ENCODE measurements at places on chromosomes 1 and 21.
A peak's percentile ranks its signal among the peaks of the same experiment; 100 is the strongest.

- DNase-seq, result no peak
Observed at GRCh38 chr1:56505792-56506743, 73.3 kb downstream of the PLPP3 start.

DNA sequence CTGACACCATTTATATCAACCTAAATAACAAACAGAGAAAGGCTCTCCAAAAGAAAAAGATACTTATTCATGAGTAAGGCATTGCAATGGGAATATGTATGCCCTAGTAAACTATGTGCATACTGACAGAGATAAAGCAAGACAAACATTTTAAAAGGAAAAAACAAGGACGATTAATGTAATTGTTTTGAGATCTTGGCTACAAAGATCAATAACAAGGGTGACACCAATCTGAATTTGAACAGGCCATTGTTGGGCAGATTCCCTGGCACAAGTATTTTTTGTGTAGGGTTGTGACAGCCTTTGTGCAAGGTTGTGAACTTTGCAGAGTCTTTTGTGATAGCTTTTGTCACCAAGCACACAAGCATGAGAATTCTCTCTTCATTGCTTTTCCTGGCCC lies 85.3 kb downstream of the EDEM3 start:
- no peak for DNase-seq

GRCh38 chr1:233505130-233505529 lies 108.8 kb upstream of the KCNK1 start:
- DNase-seq, result no peak

DNA sequence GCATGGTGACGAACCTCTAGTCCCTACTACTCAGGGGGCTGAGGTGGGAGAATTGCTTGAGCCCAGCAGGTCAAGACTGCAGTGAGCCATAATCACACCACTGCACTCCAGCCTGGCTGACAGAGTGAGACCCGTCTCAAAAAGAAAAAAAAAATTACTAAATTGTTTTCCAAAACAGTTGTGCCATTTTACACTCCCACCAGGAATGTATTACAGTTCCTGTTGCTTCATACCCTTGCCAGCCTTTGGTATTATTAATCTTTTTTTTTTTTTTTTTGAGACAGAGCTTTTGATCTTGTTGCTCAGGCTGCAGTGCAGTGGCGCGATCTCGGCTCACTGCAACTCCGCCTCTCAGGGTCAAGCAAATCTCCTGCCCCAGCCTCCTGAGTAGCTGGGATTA lies 55.9 kb downstream of the RPS6KA1 start:
- peak; percentile 6 for DNase-seq

- DNase-seq, result no peak
Observed at GRCh38 chr1:170619241-170620028, 44.5 kb upstream of the PRRX1 start.

DNA sequence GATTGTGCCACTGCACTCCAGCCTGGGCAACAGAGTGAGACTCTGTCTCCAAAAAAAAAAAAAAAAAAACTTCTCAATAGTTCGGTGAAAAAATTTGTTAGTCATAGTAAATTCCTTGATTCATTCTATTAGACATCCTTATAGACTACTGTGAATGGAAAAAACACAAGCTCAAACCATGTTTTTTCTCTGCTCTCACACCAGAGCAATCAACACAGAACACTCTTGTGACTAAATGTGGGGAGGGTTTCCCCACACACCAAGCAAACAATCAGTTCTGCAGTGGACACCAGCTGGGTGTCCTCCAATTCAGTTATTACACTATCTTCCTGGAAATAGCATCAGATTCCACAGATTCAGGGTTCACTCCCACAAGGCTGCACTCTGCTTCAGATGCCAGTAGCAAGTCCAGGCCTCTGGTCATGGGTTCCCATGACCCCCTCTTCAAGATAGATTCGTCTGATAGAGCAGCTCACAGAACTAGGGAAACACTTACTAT lies 69.1 kb upstream of the TEKT2 start:
- no peak for DNase-seq

DNA sequence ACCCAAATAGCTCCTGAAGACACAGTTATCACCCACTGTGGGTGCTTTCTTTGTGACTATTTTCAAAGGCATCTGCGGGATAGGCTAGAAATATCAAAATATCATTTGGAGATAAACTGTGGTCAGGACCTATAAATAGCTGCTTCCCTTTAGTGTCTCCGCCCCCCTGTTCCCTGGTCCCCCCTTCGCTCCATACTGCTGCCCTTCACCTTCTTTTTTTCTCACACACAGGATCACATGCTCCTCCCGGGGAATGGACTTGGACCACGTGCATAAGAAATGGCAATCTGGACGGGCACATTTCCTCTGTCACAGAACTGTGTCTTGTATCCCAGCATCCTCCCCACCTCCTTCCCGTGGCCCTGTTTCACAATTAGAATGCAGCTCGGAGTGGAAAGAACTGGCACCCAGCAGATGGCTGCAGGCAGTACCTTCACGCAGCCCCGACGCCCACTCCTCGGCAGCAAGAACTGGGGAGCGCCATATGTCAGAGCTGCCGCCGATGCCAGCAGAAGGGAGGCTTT lies 68.8 kb upstream of the SSX2IP start:
- no peak for DNase-seq

GRCh38 chr1:151294742-151295462 lies 12.8 kb downstream of the ZNF687 start:
- DNase-seq, result no peak

DNA sequence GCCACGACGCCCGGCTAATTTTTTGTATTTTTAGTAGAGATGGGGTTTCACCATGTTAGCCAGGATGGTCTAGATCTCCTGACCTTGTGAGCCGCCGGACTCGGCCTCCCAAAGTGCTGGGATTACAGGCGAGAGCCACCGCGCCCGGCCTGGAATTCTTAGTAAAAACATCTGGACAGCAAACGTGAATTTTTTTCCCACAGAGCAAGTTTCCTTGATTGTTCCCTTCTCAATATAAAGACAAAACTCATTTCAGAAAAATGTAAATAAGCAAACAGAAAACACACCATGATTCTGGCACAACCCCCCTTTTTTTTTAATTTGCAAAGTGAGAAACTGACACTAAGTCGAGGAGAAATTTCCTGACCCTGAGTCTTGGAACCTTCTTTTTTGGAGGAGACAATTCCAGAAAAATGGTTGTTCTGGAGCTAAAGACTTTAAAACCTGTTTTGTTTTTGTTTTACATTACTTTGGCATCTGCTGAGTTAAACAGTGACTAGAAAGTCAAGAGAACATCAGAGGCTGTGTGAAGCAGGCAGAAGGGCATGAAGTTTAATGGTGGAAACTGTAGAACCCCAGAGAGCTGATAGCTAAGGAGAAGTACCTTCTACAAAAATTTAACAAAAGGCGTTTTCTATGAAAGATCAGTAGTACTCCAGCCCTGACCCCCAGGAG lies 10.3 kb upstream of the HMGCS2 start:
- no peak for DNase-seq

DNA sequence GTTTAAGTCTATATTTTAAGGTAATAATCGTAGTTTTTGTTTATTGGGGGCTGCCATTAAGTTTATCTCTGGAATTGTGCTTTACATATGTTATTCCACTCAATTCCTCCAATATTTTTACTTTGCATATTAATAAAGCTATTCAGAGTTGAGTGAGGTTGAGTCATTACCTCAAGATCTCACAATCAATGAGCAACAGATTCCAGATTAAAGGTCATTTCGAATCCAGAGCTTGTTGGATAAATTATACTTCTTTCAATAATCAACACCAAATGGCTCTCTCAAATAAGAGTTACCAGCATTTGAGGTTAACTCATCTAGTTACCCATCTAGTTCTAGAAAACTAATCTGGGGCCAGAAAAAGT lies 16.7 kb downstream of the RGS4 start:
- DNase-seq, result no peak

DNA sequence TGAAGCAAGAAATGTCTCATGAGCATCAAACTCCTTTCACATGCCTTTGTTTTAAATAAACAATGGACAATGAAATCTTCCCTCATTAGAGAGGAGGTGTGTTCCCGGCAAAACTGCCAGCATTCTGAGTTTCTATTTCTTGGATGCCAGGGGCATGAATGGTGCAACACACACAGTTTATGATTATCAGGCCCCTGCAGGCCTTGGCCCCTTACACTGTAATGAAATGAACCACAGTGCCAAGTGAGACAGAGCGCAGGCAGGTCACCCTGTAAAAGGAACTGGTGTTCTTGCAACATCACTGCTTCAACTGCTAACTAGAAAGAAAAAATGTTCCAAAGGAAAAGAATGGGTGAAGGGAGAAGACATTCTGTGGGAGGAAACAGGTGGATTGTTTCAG lies 3.8 kb upstream of the PIGC start:
- DNase-seq, result no peak

GRCh38 chr1:62070384-62071011 lies 124.2 kb upstream of the L1TD1 start:
- DNase-seq, result no peak

DNA sequence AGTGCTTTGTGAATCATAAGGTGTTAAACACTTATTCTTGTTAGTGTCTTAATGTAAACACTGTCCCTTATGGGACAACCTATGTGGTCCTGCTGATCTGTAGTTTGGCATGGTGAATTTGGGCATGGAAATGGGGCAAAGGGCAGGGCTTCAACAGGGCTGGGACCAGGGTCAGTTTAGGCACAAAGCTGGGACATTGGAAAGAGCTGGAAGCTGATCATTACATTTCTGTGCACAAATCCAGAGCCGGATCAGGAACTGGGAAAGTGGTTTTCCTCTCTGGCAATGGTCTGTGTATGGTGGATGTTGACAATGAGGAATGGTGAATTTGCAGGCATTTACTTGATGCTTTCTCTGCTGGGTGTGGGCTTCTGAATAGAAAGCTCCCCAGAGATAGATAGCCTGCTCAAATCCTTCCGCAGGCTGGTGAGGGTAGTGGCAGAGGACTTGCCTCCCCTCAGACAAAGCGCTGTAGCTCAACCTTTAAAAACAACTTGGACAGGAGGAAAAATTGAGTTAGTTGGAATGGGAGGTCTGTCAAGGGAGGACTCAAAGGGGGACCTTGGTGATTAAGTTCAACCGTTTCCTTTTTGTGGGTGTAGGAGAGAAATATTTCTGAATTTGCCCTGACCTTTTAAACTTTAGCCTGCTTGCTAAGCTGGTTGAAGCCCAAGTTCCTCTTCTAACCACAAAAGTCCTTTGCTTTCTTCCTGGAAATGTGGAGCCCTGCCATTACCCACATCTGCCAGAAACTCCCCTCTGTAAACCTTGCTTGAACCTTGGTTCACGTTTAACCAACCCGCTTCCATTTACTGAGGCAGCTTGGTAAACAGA lies 35.3 kb downstream of the HLX start:
- DNase-seq, result no peak

GRCh38 chr1:26126321-26127084 lies 14.9 kb downstream of the PDIK1L start:
- DNase-seq, result peak; percentile 48

GRCh38 chr1:3064296-3064850 lies 4.6 kb upstream of the PRDM16 start:
- DNase-seq, result peak; percentile 25

DNA sequence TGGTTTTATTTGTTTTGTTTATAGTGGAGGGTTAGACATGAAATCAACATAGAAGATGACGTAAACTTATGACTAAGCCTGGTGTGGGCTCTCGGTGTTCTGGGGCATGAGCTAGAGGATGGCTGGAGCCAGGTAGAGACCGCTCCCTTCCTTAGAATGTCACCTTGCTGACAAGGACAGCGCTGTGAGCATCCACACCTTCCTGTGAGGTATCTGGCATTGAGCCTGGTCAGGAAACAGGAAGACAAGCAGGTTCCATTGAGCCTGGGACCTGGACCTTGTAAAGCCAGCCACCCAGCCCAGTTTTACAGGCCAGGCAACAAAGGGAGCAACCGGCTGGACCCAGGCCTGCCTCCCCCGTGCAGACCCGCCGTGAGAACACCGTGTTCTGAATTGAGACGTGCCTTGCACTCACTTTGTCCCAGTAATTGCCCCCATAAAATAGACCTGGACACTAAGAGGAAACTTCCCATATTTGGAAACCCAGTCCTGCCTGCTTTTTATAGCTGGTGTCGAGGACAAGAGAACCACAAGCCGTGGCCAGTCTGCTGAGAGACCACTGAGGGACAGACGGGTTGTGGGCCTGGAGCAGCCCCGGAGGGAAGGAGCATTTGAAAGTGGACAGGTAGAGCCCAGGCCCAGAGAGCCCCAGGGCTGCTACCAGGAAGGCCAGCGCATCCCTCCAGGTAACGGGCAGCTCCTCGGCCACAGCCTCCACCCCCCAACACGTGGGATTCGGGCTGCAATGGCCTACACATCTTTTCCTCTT lies 78.0 kb downstream of the PDE9A start:
- DNase-seq, result peak; percentile 67

- DNase-seq, result no peak
Observed at GRCh38 chr1:232689711-232690110, 59.8 kb upstream of the SIPA1L2 start.

GRCh38 chr1:214316593-214316992 lies 35.6 kb downstream of the SMYD2 start:
- no peak for DNase-seq

GRCh38 chr1:89312572-89312971 lies 39.9 kb upstream of the GBP5 start:
- no peak for DNase-seq

- DNase-seq, result no peak
Observed at GRCh38 chr1:47876587-47876963, 120.6 kb downstream of the TRABD2B start.

GRCh38 chr1:183580281-183580682 lies 10.0 kb downstream of the NCF2 start:
- DNase-seq, result no peak

DNA sequence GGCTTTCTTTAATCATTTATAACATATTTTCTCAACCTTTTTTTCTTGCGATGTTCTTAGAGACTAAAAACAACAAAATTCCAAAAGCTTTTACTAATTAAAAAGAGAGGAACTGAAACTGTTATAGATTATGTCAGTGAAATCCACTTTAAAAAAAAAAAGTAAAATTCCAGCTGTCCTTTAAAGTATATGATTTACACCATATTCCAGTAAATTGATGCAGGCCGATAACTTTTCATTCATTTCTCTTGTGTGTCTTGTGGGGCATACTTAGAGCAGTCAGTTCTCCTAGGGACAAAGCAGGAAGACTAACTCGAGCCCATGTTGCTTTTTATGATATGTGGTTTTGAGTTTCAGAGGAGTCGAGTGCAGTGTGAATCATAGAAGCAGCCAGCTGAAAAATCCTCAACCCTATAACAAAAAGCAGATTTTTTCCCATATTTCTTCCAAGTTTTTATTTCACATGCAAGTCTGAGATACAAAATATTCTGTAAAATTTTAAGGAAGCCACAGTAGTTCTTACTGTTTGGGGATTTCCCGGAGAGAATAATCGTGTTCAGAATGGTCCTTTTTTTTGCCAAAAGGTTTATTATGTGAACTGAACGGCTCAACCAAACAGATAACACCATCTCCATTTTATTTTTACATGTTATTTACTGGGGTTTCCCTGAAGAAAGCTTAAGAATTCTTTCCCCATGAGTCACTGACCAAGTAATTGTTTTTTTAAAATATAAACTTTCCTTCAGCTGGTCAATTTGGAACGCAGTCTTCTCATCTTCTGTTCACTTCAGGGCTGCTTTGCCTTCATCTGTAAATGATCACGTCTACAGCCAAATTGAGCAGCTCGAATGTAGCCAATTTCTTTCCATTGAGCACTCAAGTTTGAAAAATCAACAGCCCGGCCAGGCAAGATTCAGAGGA lies 77.0 kb upstream of the C1orf105 start:
- no peak for DNase-seq
